ENCODE measurements at places on chromosomes 12 and 14.
A peak's percentile ranks its signal among the peaks of the same experiment; 100 is the strongest.

GRCh38 chr12:121740847-121741246, 28.3 kb downstream of the TMEM120B start:
- DNase-seq: no peak

DNA sequence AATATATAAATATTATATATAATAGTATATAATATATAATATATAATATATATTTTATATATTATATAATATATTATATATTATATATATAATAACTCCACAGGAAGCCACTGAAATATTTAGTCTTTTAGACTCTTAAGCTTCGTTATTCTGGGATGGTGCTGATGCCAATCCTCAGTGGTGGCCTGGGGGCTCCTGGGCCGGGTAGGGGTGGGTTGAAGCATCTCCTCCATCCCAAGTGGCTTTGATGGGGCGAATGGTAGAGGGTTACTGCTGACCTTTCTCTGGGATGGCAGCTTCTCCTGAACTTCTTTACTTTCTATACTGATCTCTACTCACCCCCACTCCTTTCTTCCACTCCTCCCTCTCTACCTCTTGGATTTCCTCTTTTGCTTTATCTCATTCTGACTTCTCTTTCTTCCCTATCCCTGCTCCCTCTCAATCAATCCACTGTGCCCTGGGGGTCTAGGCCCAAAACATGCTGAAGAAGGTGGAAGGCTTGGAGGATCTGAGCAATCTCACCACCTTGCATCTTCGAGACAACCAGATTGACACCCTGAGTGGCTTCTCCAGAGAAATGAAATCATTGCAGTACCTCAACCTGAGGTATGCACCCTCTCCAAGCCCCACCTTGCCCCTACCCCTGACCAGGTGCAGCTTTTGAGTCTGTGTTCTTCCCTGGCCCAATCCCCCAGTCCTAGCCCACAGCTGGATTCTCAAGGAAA, 4.8 kb upstream of the ENO2 start:
- DNase-seq: no peak

- DNase-seq: peak; percentile 98
These were observed 62.6 kb upstream of the RESF1 start for GRCh38 chr12:31896514-31897039.

- DNase-seq: no peak
These were observed 25.7 kb downstream of the NTN4 start for GRCh38 chr12:95764848-95765247.

GRCh38 chr14:34750670-34751069, 36.3 kb upstream of the CFL2 start:
- DNase-seq: no peak

- no peak for DNase-seq
These were observed 30.7 kb downstream of the PXN start for GRCh38 chr12:120234643-120235368.
